Hematopoietic multipotent progenitor cell treated with erythropoietin and hydrocortisone succinate and interleukin-3 and kit ligand, for 15 days (in vitro differentiated cells): ENCODE measurements at places on chromosomes 16 and 17.

GRCh38 chr16:85187002-85187401 is 74.7 kb upstream of the CIBAR2 start:
- no peak for DNase-seq

DNA sequence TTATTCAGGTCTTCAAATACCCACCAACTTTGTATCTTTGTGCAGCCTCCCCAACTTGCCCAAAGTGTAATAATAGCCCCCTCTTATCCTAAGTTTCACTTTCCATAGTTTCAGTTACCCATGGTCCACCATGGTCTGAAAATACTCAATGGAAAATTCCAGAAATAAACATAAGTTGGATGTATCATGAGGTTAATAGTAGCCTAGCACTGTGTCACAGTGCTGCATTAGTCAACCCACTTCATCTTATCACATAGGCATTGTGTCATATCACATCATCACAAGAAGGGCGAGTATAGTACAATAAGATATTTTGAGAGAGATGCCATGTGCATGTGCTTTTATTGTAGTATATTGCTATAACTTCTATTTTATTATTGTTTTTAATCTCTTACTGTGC is 21.9 kb downstream of the OMG start:
- no peak for DNase-seq

GRCh38 chr17:41496803-41497484 is 7.2 kb upstream of the KRT36 start:
- peak; percentile 74 for DNase-seq

DNA sequence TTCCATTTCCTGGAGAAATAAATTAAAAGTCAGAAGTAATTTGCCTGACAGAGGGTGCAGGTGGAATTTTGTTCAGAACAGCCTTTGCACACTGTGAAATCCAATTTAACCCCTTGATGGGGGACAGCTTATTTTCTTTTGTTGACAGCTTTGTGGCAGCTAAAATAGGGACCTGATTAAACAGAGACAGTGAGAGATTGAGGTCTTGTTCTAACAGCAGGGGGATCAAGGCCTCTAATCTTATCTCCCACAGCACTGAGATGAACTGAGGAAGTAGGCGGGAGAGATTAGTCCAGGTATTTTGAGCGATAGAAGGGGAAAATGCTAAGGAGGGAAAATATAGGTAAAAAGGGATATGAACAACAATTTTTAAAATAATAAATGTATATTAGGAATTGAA is 1491.4 kb upstream of the GOT2 start:
- no peak for DNase-seq

GRCh38 chr17:17928398-17929287 is 43.6 kb downstream of the TOM1L2 start:
- no peak for DNase-seq

DNA sequence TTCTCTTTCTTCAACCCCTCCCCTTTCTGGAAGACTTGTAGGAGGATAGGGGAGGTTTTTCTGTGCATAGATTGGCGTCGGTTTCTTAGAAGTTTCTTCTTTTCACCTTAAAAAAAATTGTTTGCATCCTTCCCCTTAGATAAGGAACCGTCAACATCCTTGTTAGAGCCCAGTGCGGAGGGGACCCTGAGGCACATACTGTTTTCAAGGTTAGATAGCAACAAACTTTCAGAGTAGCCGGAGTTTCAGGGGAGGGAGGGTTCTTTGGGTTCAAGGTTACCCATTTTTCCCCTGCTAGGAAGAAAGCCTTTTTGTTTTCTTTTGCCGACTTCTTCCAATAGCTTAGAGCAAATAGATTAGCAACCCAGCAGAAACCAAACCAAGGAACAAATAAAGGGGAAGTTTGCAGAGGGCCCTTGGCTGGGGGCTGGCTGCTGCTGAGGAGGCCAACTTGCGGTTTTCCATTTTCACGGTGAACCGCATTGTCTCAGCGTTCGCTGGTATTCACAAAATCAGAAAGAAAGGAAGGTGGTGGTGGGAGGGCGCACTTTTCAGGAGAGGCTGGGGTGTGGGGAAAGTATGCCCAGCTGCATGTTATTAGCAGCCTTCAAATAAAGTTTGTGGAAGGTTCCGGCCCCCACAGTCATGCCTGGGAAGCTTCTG is 28.8 kb downstream of the MSI2 start:
- DNase-seq = no peak

GRCh38 chr17:14340857-14341754 is 40.2 kb downstream of the HS3ST3B1 start:
- no peak for DNase-seq

DNA sequence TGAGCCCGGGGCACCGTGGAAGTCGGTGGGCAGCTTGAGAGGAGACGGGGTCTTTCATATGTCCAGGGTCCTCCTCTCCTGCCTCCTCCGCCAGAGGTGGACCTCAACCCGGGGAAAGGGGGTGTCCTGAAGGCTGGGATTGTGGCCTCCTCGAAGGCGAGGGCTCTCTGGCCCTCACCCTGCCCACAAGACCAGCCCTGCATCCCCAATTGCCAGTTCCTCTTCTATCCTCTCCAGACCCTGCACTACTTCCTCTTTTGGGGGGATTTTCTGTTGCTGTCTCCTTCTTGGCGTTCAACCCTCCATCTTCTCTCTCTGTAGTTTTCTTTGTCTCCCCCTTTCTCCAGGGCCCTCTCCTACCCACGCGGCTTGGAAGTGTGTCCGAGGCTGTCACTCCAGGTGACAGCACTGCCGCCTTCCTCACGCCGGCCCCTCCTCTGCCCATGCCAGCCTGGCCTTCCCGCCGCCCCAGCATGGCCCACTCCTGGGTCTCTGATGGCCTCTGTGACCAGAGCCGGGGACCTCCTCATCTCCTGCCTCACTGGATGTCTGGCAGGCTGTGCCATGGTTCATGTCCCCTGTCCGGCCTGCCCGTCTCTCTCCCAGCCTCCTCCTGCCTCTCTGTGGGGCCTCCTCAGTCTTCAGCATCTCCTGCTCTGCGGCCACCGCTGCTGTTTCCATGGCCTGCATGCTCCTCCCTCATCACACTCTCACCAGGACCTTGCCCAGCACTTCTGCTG is 2.4 kb upstream of the ITGAX start:
- DNase-seq = no peak

DNA sequence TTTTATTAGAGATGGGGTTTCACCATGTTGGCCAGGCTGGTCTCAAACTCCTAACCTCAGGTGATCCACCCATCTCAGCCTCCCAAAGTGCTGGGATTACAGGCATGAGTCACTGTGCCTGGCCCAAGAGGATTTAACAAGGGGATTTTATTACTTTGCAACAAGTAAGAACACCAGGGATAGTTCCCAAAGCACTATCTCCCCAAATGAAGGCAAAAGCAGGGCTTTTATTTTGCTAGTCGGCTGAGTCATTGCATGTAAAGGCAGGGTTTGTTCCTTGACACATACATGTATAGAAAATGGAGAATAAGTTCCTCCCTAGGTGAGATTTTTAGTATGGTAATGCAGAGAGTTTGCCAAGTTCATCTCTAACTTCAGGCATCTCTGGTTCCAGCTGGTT is 24.0 kb downstream of the REXO5 start:
- DNase-seq = no peak

GRCh38 chr17:4087911-4088693 is 54.7 kb downstream of the ZZEF1 start:
- no peak for DNase-seq

DNA sequence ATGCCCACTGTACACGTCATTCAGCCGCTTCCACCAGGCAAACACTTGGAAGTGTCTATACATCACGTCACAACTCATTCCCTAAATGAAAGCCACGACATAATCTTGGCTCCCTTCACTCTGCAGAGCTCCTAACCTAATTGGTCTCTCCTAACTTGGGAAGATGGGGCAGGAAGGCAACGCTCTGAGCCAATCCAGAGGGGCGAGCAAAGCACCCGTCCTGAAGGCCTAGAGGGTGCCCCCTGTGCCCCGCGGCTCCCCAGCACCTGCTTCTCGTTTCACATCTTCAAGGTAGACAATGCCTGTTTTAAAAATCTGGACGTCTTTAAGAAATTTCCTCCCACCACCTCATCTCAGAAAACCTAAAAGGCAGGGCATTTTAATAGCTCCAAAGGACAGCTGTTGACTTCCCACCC is 1.0 kb downstream of the CSNK2A2 start:
- DNase-seq = no peak

GRCh38 chr17:40107522-40108174 is 7.3 kb upstream of the NR1D1 start:
- DNase-seq = no peak

- no peak for DNase-seq
These were observed 54.8 kb downstream of the SLFN5 start for GRCh38 chr17:35297666-35298065.

- DNase-seq = no peak
These were observed 414.8 kb downstream of the MAF start for GRCh38 chr16:79185711-79186110.

DNA sequence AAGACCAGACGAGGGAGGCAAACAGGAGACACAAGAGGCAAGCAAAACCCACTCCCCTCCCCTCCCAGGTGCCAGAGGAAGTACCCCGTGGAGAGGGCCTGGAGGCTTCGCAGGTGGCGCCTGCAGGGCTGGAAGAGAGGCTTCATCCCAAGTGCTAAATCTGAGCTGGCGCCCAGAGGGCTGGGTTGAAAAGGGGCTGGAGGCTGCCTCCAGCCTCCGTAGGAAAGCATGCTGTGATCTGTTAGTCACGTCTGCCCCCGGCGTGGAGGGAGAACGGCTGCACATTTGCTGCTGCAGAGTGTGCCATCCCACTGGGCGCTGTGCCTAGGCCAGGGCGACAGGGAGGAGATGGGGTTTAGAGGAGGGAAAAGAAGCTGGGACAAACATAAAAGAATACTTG is 16.9 kb downstream of the RPH3AL start:
- DNase-seq = no peak

DNA sequence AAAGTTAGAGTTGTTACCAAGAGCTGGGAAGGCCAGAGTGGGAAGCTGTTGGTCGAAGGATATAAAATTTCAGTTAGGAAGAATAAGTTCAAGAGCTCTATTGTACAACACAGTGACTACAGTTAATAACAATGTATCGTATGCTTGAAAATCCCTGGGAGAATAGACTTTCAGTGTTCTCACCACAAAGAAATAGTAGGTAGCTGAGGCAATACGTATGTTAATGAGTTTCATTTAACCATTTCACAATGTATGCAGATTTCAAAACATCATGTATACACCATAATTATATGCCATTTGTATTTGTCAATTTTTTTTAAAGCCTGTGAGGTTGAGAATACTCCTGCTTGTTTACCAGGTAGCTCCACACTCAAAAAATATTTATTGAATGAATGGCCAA is 41.5 kb upstream of the MYOCD start:
- DNase-seq = no peak

DNA sequence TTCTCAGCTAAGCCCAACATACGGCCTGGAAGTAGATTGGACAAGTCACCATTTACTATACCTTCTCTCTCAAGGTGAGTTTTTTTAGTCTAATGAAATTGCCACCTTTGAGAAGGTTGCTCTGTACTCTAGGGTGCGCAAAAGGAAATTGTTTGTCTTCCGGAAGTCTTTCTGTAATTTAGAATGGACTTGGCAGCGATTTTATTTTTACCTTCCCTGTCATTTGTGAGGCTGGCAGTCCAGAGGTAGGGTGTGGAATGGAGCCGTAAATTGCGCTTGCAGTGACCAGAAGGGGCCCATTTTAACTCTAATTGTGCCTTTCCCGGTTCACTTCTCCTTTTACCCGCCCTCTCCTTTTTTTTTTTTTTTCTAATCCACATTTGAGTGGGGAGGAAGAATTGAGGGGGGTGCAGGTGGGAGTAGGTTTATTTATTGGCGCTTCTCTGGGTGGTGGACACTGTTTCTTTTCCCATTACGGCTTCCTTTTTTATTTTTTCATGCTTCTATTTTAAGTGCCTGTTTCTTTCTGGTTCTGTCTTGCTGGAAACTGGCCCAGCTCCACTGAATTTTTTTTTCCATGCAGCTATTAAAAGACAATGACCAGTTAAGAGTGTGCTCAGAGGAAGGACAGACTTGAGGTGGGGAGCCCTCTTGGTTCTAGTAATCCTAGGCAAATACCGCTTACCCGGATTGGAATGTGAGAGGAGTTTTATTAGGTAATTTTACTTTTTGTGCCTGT is 89.7 kb upstream of the CLEC18A start:
- no peak for DNase-seq

DNA sequence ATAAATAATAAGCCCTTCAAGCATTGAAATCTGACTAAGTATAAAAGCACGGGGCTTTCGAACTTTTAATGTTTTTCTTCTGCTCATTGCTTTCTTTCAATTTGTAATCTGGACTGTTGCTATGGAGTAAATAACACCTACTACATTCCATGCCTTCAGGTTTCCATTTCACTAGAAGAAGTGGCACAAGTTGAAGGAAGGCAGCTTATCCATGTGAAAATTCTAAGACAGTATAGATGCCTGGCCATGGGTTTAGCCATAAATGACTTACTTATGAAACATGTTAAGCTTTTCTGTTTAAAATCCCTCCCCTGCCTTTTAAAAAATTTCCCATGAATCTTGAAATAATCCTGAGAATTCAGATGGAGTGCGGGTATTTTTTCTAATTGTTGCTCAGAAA is 30.6 kb downstream of the KCNJ16 start:
- no peak for DNase-seq

GRCh38 chr16:79849119-79849518 is 248.6 kb upstream of the MAF start:
- no peak for DNase-seq

GRCh38 chr17:80158846-80159245 is 11.0 kb upstream of the CARD14 start:
- DNase-seq = no peak

DNA sequence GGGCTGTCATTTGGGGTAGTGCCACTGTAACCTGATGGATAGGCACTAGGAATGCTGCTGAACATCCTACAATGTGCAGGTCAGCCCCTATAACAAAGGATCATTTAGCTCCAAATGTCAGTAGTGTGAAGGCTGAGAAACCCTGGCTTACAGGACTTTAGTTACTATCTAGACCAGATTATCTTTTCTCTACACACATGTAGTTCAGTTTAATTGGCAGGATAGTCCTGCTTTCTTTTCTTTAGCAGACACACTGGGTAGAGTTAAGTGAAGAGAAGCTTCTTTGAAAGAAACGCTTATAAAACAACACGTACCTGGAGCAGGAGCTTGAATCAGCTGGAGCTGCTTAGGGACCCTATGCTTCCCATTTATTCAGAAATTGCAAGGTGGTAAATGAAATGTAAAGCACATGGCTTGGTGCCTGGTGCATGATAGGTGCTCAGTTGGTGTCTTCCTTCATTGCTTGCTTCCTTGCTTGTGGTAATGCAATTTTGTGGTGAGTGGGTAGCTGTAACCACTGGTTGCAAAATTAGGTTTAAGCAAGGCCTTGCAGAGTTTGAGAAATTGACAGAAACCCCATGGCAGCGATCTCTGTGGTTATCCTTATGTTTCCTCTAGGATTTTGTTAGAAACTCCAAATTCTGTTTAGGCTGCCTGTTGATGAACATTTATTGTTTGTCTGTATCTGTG is 9.4 kb downstream of the METTL9 start:
- DNase-seq = peak; percentile 42

GRCh38 chr17:74217037-74217730 is 3.8 kb downstream of the TTYH2 start:
- no peak for DNase-seq

DNA sequence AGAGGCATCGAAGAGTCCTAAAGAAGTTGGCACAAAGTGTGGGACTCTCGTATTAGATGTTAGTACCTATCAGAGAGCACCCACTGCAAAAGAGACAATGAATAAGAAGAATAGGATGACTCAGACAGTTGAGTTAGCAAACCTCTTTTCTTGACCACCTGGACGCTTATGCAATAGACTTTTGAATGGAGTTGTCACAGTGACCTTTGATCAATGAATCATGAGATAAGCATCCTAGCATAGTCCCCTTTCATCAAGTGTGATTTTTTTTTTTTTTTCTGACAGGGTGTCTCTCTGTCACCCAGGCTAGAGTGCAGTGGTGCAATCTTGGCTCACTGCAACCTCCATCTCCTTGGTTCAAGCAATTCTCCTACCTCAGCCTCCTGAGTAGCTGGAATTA is 1417.9 kb upstream of the GOT2 start:
- DNase-seq = no peak
